ENCODE measurements at places on chromosomes 7 and 10. TPM values are rescaled to one million over a fixed set of nuclear protein-coding genes. Genes with fewer than 3 reads are reported as not detected.

The SUV39H2 gene
- total RNA-seq: 4.3 TPM

The POU6F2 gene
- total RNA-seq: not detected

The KIAA1217 gene
- 0.10 TPM for total RNA-seq

The TDRD1 gene
- not detected for total RNA-seq

The NKX1-2 gene
- total RNA-seq: not detected

The VSTM4 gene
- not detected for total RNA-seq

The PRSS37 gene
- not detected for total RNA-seq

The MMP21 gene
- 0.59 TPM for total RNA-seq

The SPACDR gene
- 3.7 TPM for total RNA-seq

The PRLHR gene
- not detected for total RNA-seq

The CUBN gene
- total RNA-seq: 4.7 TPM

The RGS10 gene
- 85.7 TPM for total RNA-seq

The RHOBTB1 gene
- 1.8 TPM for total RNA-seq

The SPRN gene
- not detected for total RNA-seq

The ADAP1 gene
- 5.5 TPM for total RNA-seq

The CYP2E1 gene
- total RNA-seq: 0.37 TPM

The INPP5F gene
- 22.1 TPM for total RNA-seq

The CDH23 gene
- 5.6 TPM for total RNA-seq

The INMT gene
- total RNA-seq: not detected

The ST7 gene
- total RNA-seq: 9.9 TPM

The PLAC9 gene
- total RNA-seq: not detected

The OR6B1 gene
- total RNA-seq: not detected

The TWIST1 gene
- total RNA-seq: 0.39 TPM

The SPAG6 gene
- total RNA-seq: not detected

The ZNF488 gene
- not detected for total RNA-seq

The VWDE gene
- 0.86 TPM for total RNA-seq

The DDIT4 gene
- total RNA-seq: 403 TPM

The FAM25A gene
- total RNA-seq: not detected

The HTRA1 gene
- not detected for total RNA-seq

Measured in CD4-positive, CD25-positive, alpha-beta regulatory T cell (primary cell).